ENCODE measurements at places on chromosomes 4 and X.

- no peak for DNase-seq
Measured at GRCh38 chrX:137747244-137748043, 181.5 kb downstream of the ZIC3 start.

- no peak for DNase-seq
Measured at GRCh38 chr4:146155152-146155724, 20.3 kb upstream of the LSM6 start.

DNA sequence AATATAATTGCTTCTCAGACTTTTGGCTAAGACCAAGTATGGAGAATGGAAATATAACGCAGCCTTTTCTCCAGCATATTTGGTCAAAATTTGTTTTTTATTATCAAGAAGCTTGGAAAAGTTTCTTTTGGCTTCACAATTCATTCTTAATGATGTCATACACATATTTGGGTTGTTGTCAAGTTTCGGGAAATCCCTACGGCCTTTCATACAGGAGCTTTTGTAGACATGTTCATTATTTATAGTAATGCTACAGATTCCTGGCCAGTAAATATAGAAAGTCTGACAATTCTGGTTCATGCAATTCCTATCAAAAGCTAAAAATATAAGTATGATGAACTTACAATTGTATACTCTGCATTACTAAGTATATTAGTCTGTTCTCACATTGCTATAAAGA, 112.9 kb downstream of the IRF2 start:
- no peak for DNase-seq

GRCh38 chr4:29756966-29757365, 963.2 kb upstream of the PCDH7 start:
- DNase-seq = no peak

DNA sequence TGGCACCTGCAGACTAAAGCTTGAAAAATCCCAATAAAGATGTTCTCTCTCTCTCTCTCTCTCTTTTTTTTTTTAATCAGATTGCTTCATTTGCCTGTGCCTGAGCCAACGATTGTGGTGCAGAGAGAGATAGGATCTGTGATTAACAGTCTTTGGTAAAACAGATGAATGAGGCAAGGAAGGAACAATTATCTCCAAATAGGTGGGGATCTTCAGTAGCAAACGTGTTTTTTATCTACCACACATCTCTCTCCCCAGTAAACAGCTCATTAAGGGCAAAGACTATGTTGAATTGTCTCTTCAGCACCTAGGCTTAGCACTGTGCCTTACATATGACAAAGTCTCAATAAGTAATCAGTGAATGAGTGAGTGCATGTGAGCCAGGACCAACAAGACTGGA, 96.3 kb downstream of the SMIM20 start:
- no peak for DNase-seq

DNA sequence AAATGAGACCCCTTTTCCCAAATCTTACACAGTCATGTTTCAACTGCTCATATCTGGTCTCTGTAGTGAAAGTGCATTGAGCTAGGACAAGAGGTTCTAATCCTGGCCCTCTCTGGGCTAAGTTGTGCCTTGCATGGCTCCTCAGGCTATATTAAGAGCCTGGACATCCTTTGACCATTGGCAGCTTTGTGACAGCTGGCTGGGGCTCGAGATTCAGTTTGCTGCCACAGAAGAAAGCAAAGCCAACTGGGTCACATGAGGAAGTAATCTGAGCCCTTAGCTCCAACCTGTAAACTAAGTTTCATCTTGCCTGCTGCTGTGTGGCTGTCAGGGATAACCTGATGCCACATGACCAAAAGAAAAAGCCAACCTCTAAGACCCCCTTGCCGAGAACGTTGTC, 51.8 kb upstream of the JADE1 start:
- DNase-seq = no peak

GRCh38 chrX:1027680-1028079, 184.8 kb downstream of the CRLF2 start:
- DNase-seq = no peak

GRCh38 chr4:155780775-155781174, 22.0 kb downstream of the GUCY1B1 start:
- no peak for DNase-seq

- no peak for DNase-seq
Measured at GRCh38 chr4:20395160-20395773, 143.6 kb downstream of the SLIT2 start.

- no peak for DNase-seq
Measured at GRCh38 chr4:1563241-1563640, 120.9 kb downstream of the FAM53A start.

- no peak for DNase-seq
Measured at GRCh38 chr4:38716256-38716655, 52.3 kb downstream of the KLF3 start.

GRCh38 chrX:134632355-134632754, 25.9 kb downstream of the PLAC1 start:
- DNase-seq = no peak

DNA sequence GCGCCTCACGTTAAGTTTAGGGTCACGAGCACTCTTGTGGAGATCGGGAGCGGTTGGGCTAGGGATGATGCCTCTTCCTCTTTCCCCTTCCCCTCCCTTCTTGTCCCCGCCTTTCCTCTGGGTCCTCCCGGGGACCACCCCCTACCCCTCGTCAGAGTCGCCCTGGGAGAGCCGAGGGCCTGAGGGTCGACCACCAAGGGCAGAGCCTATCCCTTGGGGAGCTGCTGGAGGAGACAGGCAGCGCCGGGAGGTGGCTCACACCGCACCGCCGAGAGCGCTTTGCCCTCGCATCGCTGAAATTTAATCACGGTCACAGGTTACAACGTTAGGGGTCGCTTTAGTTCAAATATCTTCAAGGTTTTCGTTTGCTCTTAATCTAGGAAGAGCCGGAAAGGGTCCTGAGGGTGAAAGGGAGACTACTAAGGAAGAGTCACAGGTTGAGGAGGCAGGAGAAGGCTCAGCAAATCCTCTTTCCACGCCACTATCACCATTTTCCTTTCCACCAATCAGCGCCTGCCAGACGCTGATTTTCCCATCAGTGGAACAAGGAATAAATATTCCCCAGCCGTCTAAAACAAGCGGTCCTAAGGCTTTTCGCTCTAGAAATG, 528 bp upstream of the SNCA start:
- peak; percentile 16 for DNase-seq

DNA sequence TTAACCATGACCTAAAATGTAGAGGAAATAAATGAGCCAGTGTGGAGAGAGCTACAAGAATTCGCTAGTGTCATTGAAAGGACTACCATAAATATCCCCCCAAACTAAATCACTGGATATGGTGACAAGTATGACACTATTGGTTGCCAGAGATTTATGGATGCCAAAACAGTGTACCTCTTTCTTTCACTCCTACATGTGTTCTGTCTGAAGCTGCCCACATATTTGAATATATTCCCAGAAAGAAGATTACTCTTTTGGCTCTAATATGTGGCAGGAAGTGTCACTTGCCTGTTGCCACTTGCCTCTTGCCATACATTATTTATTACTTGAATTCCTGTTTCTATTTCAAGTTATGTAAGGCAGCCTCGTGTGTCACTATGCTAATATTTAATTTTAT, 1573.6 kb downstream of the TECRL start:
- no peak for DNase-seq

GRCh38 chr4:175560604-175561003, 251.5 kb downstream of the GPM6A start:
- no peak for DNase-seq

DNA sequence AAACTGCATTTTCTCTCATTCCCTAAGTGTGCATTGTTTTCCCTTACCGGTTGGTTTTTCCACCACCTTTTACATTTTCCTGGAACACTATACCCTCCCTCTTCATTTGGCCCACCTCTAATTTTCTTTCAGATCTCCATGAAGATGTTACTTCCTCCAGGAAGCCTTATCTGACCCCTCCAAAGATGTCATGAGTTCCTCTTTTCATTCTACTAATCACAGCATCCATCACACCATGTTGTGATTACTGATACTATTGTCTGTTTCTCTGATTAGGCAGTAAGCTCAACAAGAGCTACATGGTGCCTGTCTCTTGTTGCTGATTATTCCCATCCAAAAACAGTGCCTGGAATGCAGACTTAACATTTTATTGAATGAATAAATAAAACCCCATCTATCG, 2.9 kb upstream of the AFP start:
- DNase-seq = no peak

DNA sequence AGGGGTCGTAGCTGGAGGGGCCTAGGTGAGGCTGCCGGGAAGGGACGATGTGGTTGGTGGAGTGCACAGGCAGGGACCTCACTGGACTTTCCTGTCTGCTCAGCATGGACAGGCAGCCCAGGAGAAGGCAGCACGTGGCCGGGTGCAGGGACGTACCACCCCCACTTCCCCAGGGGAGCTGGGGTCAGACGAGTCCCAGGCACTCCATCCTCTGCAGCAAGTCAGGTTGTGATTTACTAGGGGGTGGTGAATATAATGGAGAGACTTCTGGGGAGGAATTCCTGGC, 1.5 kb upstream of the CTBP1 start:
- DNase-seq = no peak

- DNase-seq = no peak
Measured at GRCh38 chrX:4674028-4674782, 960.8 kb upstream of the PRKX start.

DNA sequence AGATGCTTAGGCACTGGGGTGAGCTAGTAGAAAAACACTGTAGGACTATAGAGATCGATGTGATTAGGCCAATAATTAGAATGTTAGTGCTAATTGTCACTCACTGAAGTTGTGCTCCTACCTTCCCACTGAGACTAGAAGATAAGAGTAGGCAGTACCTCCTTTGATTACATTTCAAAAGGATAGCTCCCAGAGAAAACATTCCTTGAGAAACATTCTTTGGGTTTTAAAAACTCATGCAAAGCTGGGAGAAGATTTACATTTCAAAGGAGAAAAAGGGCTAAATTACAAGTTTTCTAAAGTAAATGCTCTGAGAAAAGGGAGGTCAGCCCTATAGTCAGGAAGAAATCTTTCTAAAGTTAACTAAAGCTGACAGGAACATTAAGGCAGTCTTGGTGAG, 860.3 kb upstream of the NDST4 start:
- no peak for DNase-seq

DNA sequence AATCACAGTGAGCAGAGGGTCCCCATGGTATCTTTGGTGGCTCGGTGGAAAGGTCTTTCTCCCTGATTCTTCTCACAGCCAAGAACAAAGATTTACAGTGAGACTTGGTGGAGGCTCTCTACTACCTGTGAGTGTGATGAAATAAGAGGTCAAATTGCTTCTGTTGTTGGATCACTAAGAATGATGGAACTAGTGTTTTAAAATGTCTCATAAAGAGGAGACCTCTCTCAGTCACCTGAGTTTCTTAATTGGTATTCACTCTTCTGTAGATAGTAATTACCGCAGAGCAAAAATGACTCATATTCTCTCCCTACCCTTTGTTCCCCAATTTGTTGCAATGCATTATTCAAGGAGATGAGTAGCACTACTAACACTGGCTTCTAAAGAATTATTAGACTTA, 100.9 kb upstream of the TBC1D9 start:
- no peak for DNase-seq

GRCh38 chrX:12496343-12496742, 294.9 kb upstream of the PRPS2 start:
- DNase-seq = no peak

DNA sequence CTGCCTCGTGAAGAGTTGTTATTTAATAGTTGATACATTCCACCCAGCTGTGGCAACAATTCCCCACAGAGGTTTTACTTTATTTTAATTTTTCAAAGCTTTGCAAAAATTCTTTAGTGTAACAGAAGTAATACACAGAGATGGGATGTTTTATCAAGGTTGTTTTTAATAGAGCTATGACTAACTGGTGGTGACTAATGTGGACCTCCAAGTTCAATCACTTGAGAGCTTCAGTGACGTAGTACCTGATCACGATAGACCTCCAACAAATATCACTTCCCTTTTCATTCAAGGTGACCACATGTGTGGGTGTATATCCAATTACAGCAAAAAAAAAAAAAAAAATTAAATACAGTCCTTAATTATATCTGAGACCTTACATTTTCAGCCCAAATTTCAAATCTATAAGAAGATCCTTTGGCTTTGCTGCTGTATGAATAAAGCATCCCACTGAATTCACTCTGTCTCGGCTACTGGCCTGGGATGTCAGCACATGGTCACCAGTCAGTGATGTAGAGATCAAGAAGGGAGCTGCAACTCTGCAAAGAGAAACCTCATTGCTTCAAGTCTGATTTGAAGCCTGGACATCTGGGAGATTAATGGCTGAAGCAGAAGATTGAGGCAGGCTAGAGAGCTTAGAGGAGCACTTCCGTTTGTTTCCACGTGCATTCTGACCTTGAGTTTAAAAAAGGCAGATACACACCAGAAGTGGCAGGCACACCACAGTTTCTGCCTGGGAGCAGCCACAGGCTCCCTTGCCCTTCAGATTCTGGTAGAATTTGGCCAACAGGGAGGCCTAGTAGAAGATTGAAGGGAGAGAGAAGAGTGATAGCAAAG, 345.9 kb upstream of the NOCT start:
- no peak for DNase-seq

DNA sequence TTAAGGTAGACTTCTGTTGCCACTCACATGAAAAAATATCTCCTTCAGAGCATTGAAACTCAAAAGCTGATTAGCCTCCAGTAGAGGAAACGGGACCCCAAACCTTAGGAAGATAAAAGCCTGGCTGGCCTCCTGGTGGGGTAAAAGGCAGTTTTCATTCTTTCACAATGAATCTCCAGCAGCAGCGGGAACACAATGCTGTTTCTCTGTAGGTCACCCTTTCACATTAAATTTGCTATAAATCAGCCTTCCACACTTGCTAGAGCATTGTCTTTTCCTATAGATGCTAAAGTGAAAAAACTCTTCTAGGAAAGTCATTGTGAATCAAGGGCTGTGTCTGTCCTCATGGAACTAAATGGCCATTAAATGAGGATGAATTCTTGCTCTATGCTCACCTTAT, 207.3 kb upstream of the MAGEB2 start:
- no peak for DNase-seq

GRCh38 chr4:140395668-140396067, 22.2 kb downstream of the SCOC start:
- DNase-seq = no peak

- no peak for DNase-seq
Measured at GRCh38 chr4:5881340-5881739, 11.5 kb downstream of the CRMP1 start.

- no peak for DNase-seq
Measured at GRCh38 chrX:56569378-56570057, 6.1 kb downstream of the UBQLN2 start.

DNA sequence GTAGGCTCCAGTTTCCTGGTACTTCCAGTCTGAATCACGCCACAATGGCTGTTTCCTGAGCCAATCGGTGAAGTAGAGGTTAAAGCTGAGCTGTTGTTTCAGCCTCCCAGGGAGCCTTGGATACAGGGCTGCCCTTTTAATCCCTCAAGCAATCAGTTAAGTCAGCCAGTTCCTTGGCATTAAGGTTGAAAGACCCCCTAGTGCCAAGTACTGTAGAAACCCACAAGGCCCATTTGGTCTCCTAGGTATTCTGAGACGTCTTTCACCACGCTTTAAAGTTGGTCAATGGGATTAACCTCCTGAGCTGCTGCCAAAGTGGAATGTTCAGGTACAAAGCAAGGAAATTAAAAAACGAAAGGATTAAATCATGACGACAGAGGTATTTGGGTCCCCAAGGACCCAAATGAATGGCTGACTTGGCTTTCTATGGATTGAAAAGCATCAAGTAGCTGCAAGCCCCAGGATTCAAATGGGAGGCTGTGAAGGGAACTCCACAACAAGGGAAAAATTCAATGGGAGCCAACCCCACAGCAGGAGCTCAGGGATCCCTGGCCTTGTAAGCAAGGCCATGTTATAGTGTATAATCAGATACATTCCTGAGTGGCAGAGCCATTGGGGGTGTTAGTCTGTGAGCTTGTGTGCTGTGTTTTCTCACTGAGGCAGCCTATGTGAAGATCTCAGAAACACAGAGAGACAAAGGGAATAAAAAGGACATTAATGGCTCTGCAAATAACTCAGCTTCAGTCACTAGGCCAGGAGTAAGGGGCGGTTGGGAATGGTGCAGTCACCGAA, 86.0 kb downstream of the ATG4A start:
- no peak for DNase-seq

Measured in NCI-H1436 (cell line).